Non-pigmented ciliary epithelial cell (primary cell): ENCODE measurements at places on chromosomes 7 and 10.

DNA sequence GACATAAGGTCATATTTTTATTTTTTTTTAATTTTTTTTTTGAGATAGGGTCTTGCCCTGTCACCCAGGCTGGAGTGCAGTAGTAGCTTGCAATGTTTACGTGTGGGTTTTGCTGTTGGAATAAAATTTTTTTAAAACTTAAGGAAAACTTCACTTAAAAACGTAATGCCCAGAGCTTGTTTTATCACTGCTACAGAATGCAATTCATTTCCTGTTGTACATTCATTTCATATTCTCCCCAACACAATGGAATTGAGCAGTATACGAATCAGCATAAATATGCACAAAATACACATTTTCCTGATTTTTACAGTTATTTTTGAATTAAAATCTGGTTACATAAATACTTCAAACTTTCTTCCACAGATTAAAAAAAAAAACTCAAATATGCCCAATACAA lies 40.3 kb downstream of the RSU1 start:
- no peak for DNase-seq

DNA sequence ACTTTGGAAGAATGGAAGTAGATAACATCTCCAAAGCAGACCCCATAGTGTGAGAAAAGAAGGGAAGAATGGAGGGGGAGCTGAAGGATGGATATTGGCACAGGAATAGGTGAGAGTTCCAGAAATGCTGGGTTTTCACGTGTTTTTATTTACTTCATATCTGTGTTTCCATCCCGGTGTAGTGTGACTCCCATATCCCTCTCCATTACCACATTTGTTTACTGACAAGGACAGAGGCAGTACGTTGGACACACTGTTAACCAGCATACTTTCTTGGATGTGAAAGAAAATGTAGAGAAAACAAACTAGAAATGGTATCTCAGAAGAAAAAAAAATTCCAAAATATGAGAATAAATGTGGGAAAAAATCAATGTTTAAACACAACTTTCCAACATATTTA lies 124.4 kb upstream of the PFKP start:
- no peak for DNase-seq

- no peak for DNase-seq
Observed at GRCh38 chr7:1505731-1506550, 1.8 kb upstream of the INTS1 start.

GRCh38 chr7:122600042-122600441 lies 98.9 kb downstream of the RNF133 start:
- no peak for DNase-seq

DNA sequence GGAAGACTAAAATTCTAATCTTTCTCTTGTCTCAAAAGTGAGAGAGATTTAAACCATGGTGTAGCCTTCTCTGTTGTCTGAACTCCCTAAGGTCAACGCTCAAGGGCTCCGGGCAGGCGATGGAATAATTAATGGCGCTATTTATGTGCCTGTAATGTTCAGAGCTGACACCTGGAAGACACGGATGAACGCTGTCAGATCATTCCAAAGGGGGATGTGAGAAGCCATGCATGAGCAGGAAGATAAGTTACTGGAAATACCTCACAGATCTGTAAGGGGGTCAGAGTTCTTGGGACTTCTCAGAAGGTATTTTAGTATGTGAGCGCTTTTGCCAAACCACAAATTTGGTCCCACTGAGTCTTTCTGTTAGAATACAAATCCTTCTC lies 73.3 kb upstream of the MTPN start:
- no peak for DNase-seq

- no peak for DNase-seq
Observed at GRCh38 chr10:113933894-113934532, 79.6 kb downstream of the NHLRC2 start.

DNA sequence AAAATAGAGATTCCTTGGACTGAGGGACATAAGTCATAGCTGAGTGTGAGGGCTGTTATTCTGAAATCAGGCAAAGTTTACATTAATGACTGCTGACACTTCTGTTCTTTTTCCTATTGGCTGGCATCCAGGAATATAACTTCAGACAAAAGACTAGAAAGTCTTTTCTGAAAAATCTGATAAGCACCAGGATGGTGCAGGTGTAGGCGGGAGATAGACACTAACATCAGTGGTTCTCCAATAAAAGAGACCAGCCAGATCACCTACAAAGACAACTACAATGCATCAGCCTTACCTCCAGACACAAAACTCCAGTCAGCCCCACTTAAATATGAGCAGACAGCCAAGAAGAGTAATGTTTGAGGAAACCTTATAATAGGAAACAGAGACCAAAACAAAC lies 168.3 kb upstream of the LRGUK start:
- no peak for DNase-seq

GRCh38 chr7:3264693-3265339 lies 36.2 kb upstream of the SDK1 start:
- DNase-seq = no peak

DNA sequence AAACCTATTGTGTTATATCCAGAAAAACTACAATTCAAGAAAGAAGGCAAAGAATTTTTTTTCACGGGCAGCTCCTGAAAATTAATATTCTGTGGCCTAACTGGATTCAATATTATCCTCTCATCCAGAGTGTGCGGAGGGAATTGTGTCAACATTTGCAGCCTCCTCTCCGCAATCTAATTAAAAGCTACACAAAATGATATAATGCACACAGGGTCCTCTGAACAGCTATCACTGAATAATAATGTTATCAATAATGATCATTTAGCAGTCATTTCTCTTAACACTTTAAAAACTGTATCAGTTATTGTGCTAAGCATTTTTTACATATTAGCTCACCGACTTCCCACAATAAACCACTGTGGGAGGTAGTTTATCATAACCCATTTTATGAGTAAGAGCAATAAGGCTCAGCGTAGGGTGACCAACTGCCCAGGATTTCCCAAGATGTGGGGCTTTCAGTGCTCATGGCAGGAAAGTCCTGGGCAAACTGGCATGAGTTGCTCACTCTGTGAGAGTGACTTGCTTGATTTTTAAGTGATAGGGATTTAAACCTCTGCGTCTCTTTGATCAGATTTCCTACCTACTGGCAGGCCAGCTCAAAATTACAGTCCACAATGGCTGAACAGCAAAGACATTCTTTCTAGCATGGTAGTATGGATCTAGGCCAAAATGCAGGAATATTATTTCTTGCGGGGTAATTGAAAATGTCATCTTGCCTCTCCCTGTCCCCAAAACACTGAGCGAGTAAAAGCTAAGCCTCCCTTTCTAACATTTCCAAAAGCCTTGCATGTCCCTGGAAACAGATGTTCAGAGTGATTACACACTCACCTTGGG lies 65.7 kb downstream of the AOAH start:
- peak; percentile 89 for DNase-seq

- no peak for DNase-seq
Observed at GRCh38 chr7:139626817-139627216, 103.3 kb downstream of the CLEC2L start.

- DNase-seq = no peak
Observed at GRCh38 chr7:82665966-82666507, 222.5 kb upstream of the CACNA2D1 start.

DNA sequence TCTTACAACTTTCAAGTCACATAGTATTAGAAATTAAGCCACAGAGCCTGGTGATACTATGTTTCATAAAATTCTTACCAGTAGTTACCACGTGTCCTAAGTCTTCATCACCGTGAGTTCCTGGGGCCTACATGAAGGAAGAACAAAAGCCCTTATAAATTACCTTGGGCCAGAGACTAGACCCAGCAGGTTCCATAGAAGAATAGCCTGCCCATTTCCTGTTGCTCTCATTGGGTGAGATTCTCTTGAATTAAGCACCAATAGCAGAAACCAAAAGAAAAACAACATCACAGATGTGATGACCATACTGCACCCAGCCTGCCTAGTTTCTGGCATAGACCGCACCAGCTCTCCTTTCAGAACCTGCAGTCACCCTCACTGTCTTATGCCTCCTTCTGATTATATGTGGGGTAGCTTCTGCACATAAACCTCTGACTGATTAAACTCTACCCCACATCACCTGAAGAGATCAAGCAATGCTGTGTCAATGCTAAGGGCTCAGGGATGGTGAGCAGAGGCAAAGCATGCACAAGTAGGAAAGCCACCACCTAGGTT lies 18.0 kb upstream of the SEM1 start:
- DNase-seq = no peak

- no peak for DNase-seq
Observed at GRCh38 chr10:132938472-132939339, 3.7 kb downstream of the CFAP46 start.

DNA sequence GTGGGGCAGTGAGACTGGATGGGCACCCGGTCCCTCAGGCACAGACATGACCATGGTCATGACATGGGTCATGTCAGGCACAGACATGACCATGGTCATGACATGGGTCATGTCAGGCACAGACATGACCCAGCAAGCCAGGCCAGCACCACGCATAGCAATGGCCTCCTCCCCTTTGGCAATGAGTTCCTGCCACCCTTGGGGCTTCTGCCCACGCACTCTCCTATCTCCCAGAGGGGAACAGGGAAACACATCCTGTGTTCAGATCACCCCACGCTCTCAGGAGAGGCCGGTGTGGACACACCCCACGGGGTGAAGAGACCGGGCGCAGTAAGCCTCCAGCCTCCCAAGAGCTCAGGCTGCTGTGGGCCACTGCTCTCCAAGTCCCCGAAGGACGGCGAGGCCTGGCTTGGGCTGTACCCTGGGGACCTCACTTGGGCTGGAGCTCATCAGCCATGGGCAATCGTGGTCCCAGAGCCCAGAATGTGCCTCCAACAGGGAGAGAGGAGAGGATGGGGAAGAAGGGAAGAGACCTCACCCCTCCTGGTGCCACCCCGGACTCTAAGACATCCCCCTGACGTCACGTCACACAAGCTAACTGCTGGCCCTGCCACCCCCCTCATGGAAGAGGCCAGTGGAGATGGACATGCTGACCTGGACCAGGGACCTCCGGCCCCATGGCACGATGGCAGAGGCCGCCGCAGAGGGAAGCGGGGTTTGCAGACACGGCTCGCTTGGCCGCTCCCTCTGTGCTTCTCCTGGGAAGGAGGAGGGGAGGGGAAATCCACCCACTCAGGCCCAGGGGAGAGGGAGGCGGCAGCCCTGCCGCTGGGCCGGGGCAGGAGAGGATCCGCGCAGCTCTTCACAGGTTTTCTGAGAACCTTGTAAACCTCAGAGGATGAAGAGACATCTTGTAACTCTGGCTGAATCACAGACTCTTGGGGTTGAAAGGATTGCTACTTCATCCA lies 269.6 kb downstream of the ELFN1 start:
- no peak for DNase-seq

- DNase-seq = no peak
Observed at GRCh38 chr7:142711746-142712616, 37.3 kb upstream of the PRSS1 start.

DNA sequence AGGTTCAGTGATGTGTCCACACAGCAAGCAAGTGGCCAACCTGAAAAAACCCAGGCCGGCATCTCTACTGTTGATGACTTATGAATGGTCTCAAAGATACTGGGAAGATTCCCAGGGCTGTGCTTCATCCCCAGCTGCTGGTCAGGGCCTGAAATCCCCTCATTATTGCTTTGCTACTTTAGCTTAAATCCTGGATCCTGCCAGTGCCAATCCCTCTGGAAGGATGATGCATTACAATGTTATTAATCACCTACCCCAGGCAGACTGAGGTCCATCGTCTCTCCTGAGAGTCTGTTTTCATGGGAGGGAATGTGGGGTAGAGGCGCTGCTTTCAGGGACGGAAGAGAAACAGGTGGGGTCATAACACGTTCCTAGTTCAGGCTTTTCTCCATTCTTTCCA lies 371.6 kb downstream of the RPS24 start:
- no peak for DNase-seq

DNA sequence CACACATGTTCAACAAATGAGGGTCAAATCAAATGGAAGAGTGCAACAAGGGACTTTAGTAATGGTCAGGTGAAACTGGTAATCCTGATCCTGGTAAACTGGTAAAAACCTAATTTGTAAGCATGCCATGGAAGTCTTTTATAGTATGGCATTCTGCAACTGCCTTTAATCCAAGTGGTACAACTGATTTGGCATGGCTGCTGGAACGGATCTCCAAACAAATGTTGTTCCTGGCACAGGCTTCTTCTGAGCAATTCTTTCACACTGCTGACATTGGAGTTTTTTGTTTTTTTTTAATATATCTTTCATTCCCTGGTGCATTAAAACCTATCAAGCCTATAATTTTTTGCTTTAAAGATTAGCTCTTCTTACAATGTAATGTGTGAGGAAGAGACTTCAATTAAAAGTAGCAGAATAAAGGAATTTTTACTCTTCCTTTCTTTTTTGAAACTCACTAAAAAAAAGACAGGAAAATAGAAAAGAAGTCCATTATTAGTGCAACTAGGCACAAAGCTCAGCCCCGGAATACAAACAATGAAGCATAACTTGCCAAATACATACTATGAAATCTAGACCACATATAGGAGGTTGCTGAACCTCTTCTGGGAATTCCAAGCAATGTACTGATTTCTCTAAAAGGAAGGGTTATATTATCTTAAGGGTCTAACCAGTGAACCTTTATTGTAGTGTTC lies 79.3 kb upstream of the OIT3 start:
- no peak for DNase-seq

GRCh38 chr7:156389116-156389692 lies 251.4 kb upstream of the RNF32 start:
- DNase-seq = no peak

DNA sequence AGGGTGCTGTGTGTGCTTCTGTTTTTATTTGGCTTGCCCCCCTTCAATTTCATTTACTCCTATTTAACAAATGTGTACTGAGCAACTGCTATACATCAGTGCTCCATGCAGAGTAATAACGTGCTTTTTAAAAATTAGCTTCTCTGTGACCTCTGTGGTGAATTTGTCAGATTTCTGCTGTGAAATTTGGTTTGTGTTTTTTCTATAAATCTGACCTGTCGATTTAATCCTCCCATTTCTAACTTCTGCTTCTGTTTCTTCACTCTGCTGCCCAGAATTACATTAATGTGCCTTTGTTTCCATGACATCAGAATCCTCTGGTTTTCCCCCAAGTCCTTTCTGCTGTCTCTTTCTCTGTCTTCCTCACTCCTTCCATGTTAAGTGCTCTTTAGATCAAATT lies 123.8 kb upstream of the CACNA2D1 start:
- DNase-seq = no peak

DNA sequence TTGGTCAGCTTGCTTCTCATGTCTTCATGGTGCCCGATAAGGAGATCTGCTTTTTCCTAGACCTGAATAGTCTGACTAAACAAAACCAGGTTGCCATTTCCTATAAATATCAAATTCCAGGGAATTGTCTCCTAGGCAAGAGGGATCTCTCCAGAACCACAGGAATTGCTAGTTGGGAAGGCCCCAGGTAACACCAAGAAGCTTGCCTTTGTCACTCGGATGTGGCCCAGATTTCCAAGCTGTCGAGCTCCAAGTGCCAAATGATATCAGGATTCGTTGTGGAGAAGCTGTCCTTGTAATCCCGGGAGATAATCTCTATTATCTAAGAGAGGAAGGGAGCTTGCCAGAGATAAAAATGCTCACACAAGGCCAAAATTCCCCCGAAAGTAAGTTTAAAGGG lies 1288.5 kb upstream of the AUTS2 start:
- DNase-seq = no peak

DNA sequence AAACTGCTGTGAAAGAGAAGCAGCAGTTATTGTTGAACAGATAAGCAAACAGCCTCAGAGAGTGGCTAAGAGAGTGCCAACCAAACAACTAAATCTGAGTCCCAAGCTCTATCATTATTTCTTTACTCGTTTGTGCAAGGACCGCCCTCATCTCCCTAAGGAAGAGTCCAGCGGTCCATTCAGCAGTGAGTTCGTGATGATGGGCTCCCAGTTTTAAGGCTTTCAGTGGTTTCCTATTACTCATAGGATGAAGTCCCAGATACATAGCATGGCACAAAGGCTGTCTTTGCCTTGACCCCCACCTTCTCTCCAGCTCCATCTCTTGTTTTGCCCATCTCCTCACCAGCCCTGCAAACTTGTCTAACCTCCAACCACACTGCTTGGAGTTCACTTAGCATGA lies 24.3 kb upstream of the PDE1C start:
- DNase-seq = no peak
